ENCODE measurements at places on chromosomes 2 and 18.

- DNase-seq = no peak
Measured at GRCh38 chr2:177161741-177162460, 50.7 kb upstream of the HNRNPA3 start.

DNA sequence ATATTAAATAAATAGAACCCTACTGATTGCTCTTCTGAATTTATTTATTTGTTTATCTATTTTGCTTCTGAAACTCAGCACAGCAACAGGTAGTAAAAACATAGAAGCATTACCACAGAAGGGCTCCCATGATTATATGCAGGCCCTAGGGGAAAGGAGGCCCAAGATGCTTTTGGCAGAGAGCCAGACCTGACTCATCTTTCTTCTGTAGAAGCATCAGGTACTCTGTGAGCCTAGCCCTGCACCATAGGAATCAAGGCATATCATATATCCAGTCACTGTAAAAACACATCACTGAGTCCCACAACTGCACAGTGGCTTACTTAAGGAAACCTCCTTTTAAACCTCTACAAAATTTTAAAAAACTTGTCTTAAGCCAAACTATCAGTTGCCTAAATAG is 1.8 kb downstream of the SCN9A start:
- no peak for DNase-seq

- no peak for DNase-seq
Measured at GRCh38 chr2:69393963-69394362, 6.9 kb upstream of the GFPT1 start.

DNA sequence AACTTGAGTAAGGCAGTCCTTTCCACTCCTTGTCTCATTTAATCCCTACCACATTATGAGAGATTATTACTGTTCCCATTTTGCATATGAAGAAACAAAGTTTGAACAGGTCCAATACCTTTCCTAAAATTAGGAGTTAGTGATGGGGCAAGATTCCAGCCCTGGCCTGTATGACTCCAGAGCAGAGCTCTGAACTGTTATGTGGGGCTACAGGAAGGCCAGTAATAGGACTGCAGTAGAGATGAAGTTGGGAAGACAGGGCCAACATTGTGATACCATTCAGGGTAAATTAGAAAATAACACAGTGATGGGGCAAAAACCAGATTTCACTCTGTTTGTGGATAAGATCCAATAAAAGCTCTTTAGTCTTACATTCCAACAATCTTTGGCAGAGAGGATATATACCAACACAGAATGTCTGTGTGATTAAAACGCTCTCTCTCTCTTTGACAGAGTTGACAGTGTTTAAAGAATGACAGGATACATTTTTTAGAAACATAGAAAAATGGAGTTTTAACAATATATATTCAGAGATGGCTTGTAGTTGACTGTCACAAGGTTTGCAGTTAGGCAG is 22.7 kb downstream of the KATNAL2 start:
- DNase-seq = no peak

DNA sequence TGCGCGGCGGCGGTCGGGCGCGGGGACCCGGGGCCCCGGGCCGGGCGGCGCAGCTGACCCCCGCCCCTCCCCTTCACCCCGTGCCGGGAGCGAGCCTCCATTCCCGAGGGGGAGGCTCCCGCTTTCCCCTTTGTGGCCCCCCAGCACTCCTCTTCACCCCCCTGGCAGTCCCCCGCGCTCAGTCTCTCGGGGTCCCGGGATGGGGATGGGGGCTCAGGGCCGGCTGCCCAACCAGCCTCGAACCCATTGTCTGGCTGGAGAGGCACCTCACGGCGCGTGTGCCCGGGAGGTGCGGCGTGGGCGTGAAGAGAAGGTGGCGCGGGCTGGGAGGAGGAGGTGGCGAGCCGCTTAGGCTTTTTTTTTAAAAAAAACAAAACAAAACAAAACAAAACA is 748 bp downstream of the FMNL2 start:
- DNase-seq = no peak

DNA sequence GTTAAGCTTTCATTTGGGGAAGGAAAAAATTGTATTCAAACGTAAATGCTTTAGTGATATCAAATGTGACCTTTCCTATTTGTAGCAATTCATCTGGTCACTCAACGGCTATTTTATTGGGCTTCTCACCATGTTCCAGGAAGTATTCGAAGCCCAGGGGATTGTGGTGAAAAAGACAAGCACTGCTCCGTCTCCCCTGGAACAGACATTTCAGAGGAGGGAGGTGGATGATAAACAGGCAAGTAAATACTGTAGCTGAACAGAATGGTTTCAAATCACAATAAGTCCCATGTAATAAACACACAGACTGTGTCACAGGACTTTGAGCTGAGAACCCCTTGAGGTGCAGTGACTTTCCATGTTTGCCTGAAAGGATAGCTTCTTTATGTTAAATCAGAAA is 464.7 kb upstream of the HNRNPA3 start:
- DNase-seq = no peak

DNA sequence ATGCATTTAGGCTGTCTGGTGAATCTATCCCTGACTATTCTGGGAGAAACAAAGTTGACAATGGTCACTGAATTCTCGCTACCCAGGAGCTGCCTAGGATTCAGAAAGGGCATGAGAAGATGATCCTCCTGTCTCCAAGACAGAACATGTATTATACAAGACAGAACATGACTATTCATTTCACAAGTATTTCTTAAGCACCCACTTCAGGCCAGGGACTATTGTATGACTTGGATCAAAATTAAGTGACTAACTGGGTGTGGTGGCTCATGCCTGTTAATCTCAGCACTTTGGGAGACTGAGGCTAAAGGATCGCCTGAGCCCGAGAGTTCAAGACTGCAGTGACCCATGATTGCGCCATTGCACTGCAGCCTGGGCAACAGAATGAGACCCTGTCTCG is 235.8 kb upstream of the RAB12 start:
- DNase-seq = no peak

- DNase-seq = no peak
Measured at GRCh38 chr2:47257946-47258348, 102.8 kb upstream of the STPG4 start.

DNA sequence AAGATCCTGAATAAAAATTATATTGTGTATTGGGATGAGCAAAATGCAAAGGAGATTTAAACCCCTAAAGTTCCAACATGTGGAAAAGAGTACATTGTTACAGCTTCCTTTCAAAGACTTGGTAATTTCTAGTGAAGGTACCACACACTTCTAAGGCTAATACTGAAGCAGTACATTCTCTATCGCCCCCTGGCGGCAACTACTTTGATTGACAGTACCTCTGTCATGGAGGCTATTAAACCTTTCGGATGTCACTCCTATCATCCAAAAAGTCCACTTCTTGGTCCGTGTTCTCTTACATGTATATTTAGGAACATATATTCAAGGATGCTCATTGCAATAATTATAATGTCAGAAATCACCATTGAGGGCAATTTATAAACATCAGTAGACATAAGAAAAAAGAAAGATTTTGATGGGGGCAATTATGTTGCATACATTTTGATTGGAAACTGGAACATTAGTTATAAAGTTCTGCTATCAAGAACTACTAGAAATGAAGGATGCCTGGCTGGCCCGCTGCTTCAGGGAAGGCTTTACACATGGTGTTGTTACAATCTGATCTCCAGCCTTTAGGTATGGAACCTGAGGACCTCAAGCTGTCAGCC is 601.6 kb downstream of the CPS1 start:
- DNase-seq = peak; percentile 14
